ENCODE measurements at places on chromosomes 2 and 18.

DNA sequence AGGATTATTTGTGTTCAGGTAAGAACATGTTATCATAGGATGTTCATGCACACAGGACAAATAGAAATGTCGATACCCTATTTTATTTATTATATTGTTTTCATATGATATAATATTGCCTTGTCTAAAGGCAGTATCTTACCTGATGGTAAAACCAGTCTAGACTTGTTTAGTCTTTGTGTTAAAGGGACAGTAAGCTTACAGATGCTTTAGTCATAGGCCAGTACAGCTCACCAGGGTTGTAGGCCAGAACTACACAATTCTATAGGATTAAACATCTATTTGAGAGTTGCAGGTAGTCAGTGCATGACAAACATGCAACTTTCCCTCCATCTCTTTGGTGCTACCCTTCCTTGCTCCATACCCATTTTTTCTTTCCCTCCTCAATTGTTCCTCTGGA, 158.5 kb downstream of the GALNT3 start:
- no peak for DNase-seq

DNA sequence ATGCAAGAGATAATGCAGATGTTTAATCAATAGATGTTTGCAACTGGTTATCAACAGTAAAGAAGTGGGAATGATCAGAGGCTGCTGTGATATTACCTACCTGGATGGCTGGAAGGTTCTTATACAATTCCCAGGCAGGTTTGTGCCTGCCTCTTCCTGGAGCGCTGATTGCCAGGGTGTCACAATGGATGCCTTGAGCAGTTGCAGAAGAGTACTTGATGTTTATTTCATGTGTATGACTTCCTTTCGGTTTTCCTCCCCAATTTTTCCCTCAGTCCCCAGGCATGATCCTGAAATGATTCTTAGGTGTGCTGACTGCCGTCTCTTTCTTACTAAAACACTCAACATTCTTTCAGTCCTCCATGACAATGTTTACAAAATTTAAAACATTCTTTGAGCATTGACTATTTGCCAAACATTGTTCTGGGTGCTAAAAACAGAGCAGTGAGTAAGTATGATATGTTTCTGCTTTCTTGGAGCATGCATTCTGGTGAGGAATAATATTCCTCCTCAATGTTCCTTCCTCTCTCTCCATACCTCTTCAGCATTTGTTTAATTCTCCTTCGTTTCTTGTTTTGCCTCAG, 416.6 kb upstream of the TRIB2 start:
- DNase-seq, result no peak

DNA sequence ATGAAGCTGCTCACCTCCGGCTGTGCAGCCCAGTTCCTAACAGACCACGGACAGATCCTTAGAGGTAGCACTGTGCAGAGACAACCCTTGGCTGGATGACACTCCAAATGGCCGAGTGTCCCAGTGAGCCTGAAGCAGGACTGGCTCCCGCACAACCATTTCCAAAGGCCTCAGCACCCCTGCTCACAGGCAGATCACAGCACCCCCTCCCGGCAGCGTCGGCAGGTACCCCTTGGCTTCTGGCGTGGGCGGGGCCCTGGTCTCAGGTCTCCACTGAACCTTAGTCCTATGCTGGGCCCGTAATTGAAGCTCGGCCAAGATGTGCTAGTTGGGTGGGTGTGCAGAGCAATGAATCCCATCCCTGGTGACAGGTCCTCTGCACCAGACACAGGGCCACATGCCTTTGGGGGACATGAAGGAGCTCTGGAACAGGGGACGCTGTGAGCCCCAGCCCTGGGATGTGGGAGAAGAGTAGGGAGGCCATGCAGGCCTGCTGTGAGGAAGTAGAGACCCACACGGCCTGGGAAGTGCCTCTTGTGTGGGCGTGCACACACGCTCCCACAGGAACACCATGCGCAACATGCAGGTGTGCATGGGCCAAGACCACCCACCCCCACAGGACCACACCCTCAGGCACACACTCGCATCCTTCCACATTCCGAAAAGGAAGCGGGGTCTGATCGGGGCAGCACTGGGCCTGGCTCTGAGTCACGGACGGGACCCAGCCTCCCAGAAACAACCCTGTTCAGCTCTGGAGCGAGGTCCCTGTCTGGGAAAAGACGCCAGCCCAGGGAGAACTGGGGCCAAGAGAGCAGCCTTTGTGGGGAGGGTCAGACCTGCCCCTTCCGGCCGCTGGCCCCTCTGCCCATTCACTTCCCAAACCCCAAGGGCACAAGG, 2.8 kb downstream of the DUSP2 start:
- DNase-seq, result no peak

DNA sequence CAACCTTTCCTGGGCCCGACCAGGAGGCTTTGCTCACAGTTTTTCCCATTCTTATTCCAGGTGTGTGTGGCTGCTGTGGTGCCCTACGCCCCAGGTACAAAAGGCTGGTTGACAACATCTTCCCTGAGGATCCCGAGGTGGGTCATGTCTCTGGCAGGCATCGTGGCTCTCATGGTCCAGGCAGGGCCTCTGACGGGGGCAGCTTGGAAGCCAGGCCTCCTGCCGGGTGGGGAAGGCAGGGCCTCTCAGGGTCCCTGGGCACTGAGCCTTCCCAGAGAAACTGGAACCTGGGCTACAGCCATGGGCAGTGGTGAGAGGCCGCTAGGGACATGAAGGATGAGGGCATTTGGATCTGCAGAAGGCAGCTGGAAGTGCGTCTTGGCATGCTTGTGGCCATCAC, 49.4 kb downstream of the EFR3B start:
- DNase-seq, result no peak

- no peak for DNase-seq
These were observed 593.4 kb downstream of the DCC start for GRCh38 chr18:52933356-52933755.

DNA sequence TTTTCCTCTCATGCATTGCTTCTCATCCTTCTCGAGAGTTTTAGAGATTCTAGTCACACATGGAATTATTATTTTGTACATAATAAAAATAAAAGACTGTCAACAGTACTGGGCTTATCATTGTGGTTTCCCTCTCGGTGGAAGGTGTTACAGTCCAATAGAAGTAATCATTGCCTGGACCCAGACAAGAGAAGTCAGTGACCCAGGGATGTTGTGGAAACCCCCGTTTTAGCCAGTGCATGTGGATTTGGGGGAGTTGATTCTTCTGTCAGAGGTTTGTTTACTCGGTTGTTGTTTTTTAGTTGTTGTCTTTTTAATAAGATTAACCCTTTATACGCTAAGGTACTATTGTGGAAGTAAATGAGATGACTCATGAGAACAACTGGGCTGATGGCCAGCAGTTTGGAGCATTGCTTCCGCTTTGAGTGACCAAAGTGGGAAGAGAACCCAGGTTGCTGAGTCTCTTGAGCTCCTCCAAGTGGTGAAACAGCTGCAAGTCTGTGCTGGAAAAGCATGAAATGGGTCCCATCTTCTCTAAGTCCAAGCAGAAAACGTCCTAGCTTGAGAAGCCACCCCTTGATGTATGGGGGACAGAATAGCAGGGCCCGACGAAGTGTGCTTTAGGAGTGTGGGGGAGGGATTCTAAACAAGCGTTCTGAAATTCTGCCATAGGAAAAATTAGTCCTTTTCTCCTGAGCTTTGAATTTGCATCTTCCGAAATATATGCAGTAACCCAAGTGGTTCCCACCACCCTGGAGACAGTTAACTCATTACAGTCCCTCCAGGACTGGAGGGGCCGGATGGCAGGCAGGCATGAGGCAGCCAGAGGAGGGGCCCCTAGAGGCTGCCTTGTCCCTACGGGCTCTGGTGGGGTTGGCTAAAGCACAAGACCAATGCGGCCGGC, 61.8 kb upstream of the GPR45 start:
- peak; percentile 29 for DNase-seq

GRCh38 chr2:177245010-177245422, 19.5 kb downstream of the NFE2L2 start:
- peak; percentile 62 for DNase-seq

DNA sequence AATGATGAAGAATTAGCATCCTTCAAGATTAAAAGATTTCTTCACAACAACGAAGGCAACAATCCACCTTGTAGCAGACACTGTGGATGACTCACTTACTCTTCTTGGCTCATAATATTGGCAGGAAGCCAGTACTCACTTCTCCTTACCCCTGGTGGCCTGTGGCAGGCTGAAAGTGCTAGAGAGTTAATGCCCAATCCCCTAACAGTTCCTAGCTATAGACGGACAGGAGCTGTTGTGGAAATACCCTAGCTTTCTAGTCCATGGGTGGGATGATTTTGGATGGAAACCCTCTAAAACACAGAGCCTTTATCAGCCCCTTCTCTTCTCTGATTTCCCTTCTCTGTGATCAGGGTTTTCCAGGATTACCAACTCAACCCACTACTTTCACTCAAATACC, 128.6 kb upstream of the NYAP2 start:
- DNase-seq, result no peak
